Right lobe of liver (tissue), 6 donors: ENCODE measurements at places on chromosomes 2 and 18. TPM values are rescaled to one million over a fixed set of nuclear protein-coding genes. Genes with fewer than 3 reads are reported as not detected.

GRCh38 chr18:79679552-79680099 lies at the start of gene CTDP1:
Gene CTDP1, plus strand, starts transcription at chr18:79679803. Its CDS starts 145 bp downstream, at chr18:79679948.
- H3K4me3 ChIP-seq: peak within 1 kb of the TSS; percentile 98
- peaks cover 10% of the 10 kb centered on the region for H3K4me1 ChIP-seq
- DNase-seq: peak; percentile 93
- H3K27ac ChIP-seq: peak within 1 kb of the TSS; percentile 99
- no peaks in the 10 kb centered on the region for H3K36me3 ChIP-seq

DNA sequence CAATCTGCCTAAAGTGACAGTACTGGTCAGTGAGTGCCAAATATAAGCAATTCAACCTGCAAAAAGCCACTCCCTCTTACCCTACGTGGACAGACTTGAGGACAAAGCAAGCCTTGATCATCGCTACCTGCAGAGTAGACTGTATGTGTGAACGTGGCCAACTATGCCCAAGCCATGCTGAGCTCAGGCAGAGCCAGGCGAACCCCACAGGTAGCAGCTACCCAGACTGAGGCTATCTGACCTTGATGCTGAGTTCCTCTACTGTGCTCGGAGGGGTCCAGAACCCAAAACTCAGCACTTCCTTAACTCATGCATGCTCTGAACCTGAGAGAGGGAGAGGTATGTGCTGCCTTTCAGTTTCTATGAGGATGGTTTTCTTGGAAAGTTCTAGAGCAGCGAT lies 63.5 kb upstream of the TMEM200C start:
- H3K36me3 ChIP-seq: no peaks in the 10 kb centered on the region
- H3K4me3 ChIP-seq: no peak overlapping the region
- no peaks in the 10 kb centered on the region for H3K4me1 ChIP-seq
- no peaks in the 10 kb centered on the region for H3K27me3 ChIP-seq

DNA sequence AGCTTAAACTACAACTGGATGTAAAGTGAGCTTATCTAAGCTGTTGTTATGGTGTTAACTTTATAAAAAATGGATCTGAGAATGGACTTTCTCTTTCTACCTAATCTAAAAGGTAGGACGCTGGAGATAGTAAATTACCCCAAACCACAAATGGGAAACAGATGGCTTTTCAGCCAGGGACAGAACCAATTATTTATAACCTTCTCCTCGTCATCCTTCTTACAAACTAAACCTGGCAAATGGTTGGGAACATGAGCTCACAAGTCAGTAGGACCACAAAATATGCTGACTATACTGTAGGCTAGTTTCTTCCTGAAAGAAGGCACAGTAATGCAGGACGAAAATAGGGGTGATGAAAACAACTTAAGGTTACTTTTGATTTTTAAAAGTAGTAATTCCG lies 32.7 kb upstream of the ZDBF2 start:
- H3K4me1 ChIP-seq: no peaks in the 10 kb centered on the region
- no peaks in the 10 kb centered on the region for H3K27me3 ChIP-seq
- DNase-seq: no peak
- H3K27ac ChIP-seq: no peak overlapping the region
- no peaks in the 10 kb centered on the region for H3K36me3 ChIP-seq

- H3K4me1 ChIP-seq: no peaks in the 10 kb centered on the region
- no peaks in the 10 kb centered on the region for H3K27me3 ChIP-seq
- H3K27ac ChIP-seq: no peak overlapping the region
- H3K4me3 ChIP-seq: no peak overlapping the region
These were observed 215.7 kb upstream of the SIX2 start for GRCh38 chr2:45224993-45225380.

- H3K27ac ChIP-seq: no peak overlapping the region
- no peaks in the 10 kb centered on the region for H3K27me3 ChIP-seq
- H3K4me1 ChIP-seq: peaks cover 2% of the 10 kb centered on the region
- H3K4me3 ChIP-seq: no peak overlapping the region
- peaks cover 13% of the 10 kb centered on the region for H3K36me3 ChIP-seq
These were observed 66.8 kb downstream of the EPB41L5 start for GRCh38 chr2:120079647-120080046.

FHL2 gene
- total RNA-seq: 4.3 TPM
